Fibroblast of skin of right biceps (primary cell): ENCODE measurements at places on chromosomes 7 and 10.

- no peak for DNase-seq
These were observed 183.2 kb downstream of the SEM1 start for GRCh38 chr7:96526496-96526895.

DNA sequence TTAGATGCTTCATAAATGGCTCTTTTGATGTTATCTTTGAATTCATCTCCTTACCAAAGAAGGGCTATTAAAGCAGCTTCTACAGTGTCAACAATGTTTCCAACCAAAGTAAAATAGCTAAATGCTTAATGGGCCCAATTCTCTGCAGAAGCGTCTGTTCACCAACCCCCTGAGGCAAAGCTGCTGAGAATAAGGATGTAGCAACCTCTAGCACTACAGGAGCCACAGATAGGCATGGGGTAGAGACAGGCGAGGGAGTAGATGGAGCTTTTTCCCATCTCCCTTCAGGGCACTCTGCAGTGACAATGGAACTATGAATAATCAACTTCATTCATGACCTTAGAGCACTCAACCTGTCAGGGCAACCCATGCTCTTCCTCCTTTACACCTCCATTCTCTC, 134.1 kb downstream of the FZD1 start:
- DNase-seq, result no peak

DNA sequence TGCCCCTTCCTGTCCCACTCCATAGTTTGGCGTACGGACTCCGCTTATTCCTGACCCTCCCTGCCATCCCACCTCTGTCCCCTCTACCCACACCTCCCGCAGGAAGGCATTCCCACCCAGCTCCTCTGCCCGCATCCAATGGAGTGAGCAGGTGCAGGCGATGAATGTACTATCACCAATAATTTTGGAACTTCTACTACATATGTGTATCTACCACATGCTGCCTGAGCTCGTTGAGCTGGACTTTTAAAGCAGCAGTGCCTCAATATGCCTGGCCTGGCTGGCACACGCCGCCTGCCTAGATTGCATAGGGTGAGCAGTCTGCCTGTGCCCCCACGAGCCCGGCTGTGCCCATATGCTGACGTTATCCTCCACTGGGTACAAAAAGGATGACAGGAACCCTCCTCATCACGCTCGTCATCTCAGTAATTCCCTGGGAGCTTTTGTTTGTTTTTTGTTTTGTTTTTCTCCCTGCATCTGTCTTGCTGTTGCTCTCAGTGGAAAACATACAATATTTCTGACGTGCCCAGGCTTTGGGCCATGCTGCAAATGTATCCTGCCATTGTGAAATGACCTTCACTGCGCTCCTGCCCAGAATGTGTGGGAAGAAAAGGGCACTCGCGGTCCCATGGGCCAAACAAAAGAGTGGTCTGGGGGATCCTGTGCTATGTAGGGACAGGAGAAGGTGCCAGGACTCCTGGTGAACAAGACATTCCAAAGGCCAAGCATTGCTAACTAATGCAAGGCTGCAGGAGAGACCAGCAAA, 302.8 kb downstream of the PTPRN2 start:
- DNase-seq, result no peak

DNA sequence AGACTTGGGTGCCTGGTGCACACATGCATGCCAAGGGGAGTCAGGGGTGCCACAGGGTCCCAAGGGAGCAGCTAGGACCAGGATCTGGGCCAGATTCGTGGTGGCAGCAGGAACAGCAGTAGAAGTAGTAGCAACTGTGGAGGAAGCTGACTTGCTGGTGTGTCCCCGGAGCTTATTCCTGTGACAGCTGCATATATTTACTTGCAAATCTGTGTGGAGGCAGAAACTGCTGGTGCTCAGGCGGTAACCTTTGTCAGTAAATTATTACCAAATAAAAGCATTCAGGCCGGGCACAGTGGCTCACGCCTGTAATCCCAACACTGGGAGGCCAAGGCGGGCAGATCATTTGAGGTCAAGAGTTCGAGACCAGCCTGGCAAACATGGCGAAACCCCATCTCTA, 67.4 kb upstream of the RAB18 start:
- no peak for DNase-seq

DNA sequence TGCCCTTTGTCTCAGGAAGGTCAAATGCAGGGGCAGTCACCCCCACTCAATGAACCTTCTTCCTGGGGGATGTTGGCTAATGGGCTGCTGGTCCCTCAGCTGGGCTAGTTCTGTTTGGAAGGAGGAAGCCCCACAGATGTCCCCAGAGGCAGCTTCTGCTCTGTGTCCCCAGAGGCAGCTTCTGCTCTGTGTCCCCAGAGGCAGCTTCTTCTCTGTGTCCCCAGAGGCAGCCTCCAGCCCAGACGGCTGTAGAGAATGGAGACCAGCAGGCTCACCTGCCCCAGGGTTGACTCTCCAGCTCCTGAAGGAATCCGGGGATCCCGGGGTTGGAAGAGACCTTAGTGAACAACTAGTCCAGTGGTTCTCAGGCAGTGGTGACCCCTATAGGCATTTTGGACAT, 62.5 kb upstream of the LEP start:
- DNase-seq, result no peak
